ENCODE measurements at places on chromosomes 16 and 17.

GRCh38 chr17:70654706-70655105, 485.4 kb downstream of the KCNJ2 start:
- no peak for DNase-seq

DNA sequence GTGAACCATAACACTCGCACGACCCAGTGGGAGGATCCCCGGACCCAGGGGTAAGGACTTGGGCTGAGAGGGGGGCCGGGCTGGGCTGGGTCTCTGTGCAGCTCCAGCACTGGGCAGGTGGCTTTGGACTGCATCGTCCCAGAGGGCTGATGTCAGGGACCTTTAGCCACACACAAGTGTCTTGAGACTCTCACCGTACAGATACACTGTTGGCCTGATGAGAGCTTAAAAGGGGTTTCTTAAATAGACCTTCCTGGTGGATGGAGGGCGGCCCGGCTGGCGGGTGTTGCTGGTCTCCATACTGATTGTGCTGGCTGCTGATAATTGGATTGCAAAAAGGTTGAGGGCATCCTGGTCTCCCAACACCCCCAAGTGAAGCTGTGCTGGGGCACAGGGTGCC, 21.7 kb upstream of the CLEC18A start:
- no peak for DNase-seq

GRCh38 chr16:47949714-47950113, 206.1 kb downstream of the ABCC12 start:
- DNase-seq = no peak

GRCh38 chr17:67467500-67468455, 90.7 kb downstream of the PITPNC1 start:
- no peak for DNase-seq

DNA sequence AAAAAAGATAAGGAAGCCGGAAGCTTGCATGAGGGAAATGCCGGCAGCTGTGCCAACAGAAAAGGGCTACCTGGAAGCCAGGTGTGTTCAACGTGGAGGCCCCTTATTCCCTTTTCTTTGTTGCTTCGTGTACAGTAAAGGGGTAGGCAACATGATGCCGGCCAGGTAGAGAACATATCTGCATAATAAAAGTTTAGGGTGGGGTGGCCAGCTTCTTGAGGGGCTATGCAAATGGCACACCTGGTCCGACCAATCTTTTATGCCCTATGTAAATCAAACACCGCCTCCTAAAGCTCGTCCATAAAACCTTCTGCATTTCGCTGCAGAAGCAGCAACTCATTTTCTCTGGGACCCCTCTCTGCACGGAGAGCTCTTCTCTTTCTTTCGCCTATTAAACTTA, 911.6 kb downstream of the KCNJ2 start:
- no peak for DNase-seq

- no peak for DNase-seq
Observed at GRCh38 chr16:1424028-1424427, 3.5 kb upstream of the UQCC4 start.

GRCh38 chr17:3688027-3688553, 7.9 kb downstream of the P2RX5 start:
- DNase-seq = no peak

DNA sequence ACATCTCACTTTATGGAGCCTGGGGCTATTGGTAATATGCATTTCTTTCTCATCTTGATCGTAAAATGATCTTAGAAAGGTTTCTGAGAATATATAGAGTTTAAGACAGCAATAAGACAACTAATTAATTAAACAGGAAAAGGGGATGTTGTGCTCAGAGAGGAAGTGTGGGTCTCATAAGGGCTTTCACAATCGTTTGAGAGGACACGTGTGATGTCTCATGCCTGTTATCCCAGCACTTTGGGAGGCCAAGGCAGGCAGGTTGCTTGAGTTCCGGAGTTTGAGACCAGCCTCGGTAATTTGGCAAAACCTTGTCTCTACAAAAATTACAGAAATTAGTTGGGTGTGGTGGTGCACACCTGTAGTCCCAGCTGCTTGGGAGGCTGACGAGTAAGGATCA, 295.6 kb downstream of the WWOX start:
- no peak for DNase-seq

DNA sequence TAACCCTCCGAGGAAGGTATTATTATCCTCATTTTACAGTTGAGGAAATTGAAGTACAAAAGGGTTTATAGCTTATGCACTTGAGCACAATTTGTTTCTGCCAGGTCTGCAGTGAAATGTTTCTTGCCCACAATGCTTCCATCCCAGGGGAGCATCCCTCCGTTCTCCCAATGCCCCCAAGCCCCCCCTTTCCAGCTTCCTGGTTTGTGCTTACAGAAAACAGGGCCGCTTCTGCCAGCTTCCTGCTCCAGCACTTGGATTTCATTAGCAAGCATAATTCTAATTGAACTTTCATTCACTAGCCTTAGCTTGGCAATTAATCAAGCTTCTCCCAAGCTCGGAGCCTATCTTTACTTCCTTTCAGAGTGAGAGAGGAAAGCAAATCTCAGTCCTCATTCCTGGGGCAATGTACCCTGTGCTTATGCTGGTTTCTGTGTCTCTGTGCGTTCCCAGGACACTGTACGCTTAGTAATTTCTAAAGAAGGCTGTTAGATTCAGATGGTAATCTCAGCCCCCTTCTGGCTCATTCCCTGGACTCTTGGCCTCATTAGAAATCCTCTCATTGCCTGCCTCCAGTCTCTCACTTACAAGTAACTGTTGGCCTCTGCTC, 141.6 kb downstream of the HS3ST2 start:
- no peak for DNase-seq

DNA sequence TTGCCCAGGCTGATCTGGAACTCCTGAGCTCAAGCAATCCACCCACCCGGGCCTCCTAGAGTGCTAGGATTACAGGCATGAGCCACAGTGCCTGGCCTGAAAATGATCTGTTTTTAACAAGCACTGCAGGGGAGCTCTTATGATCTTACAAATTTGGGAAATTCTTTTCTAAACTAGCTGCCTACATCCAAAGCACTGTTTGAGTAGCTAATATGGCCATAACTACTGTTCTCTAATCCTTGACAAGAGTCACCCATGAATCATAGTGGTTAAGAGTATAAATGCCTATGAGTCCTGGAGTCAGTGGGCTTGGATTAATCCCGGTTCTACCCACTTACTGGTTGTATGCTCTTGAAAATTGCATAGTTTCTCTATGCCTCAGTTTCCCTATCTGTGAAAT, 1.4 kb upstream of the CPPED1 start:
- DNase-seq = no peak

- DNase-seq = no peak
Observed at GRCh38 chr17:68421486-68421885, 35.8 kb downstream of the WIPI1 start.

DNA sequence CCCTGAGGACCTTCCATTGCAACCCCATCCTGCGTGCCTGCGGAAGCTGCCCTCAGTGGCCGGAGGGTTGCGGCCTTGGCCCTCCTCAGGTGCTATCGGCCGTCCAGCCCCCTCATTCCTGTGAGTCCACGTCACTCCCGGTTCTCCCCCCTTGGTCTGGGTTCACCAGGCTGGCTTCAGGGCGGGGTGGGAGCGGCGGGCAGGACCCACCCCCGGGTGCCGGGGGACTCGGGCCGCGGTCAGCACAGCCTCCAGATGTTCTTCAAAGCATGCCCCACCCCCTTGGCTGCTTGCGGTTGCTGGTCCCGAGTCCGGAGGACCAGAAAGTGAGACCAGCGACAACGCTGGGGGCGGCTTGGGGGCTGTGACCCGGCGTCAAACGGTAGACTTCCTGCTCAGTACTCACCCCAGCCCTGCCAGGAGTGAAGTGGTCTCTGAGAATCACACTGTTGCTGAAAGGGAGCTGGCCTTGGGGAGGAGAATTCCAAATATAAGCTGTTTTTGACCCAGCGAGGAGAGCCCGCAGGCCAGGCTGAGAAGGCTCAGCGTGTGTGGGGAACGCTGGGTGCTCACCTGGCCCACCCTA, 4.5 kb downstream of the ZNF469 start:
- no peak for DNase-seq

DNA sequence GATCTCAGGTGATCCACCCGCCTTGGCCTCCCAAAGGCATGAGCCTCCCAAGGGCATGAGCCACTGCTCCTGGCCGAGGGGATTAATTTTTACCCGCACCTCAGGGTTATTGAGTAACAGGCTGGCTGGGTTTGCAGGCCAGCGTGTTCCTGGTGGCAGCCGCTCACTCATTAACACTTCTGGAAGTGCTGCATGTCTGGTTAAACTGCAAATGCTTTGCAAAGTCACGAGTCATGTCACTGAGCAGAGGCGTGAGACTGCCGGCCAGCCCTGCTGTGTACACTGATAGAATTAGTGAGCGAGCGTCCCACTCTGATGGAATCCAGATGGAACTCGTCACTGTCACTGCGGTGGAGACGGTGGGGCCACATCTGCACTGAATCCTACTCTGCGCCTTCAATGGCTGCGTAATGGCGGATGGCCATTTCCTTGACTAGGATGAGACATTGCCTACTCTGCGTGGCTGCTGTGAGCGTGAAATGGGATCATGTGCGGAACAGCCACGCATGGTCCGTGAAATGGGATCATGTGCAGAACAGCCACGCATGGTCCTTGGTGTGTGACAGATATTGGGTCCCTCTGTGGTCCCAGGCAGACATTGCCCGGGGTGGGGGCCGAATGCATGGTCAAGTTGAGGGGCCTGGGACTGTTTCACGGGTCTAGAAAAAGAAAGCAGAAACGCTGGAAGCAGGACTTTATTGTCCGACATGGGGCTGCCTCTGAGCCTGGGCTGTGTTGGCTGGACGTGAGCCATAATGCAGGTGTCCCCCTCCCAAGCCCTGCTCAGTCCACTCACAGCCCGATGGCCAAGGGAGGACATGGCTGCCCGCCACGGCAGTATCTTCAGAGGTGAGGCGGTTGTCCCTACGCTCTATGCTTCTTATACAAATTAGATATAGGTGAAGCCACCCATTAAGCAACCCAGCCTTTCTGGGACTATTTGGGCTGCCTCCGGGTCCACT, 740 bp upstream of the SLC5A10 start:
- no peak for DNase-seq

GRCh38 chr17:79039886-79040285, 15.9 kb downstream of the C1QTNF1 start:
- DNase-seq = no peak

DNA sequence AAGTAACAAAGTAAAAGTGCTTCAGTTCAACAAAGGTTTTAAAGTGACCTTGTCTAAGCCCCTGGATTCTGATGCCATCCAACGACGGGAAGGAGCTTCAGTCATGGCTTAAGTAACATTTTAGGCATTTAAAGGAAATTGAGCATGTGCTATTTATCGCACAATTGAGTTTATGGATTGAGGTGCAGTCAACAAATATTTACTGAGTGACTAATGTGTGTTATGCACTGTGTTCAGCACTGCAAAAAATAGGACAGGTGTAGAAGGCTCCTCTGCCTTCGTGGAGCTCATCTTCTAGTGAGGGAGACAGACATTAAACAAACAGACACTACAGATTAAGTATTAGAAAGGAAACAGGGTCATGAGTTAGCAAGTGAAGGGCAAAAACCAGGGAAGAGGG, 12.5 kb downstream of the TMIGD1 start:
- DNase-seq = no peak

- DNase-seq = no peak
Observed at GRCh38 chr16:88691924-88692560, 5.7 kb upstream of the SNAI3 start.

- peak; percentile 19 for DNase-seq
Observed at GRCh38 chr16:35732046-35732810, 2272.8 kb downstream of the TP53TG3F start.

DNA sequence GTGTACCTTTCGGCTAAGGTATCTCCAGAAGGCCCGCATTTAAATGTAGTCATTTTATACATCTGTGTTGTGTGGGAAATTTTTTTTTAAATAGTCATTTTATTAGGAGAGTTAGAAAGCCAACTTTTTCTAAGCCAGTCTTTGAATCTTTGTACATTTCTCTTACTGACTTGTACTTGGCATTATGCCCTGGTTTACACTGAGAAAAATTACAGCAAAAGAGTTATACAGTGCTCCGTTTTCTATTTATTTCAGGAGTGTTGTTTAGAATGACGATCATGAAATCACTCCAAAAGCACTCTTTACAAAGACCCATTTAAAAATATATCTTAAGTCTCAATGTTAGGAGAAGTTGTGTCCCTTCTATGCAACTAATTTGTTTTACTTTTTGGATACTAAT, 91.8 kb downstream of the CYB561 start:
- DNase-seq = no peak

DNA sequence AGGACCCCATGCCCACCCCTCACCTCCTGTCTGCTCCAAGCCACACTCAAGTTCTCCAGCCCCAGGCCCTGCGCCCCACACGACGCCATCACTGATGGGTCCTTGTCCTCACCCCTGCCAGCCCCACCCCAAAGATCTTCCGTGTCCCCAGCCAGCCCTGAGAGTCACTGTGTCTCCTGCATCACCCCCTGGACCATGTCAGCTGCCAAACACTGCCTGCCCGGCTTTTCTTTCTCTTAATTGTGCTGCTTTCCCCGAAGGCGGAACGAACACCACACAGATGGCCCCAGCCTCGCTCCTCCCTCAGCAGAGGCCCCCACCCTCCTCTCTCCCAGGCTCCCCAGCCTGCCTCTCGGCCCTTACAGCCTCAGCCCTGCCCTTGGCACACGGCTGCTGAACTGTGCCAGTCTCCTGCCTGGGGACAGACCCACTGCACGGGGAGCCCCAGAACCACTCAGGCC, 4.8 kb upstream of the GAA start:
- DNase-seq = no peak

All from coronary artery (tissue), 2 donors.